Activated T-helper 1 cell treated with anti-CD3 and anti-CD28 coated beads, Interleukin-12 subunit alpha, Interleukin-12 subunit beta, Interleukin-2, Interleukin-4 antibody, amounts not matched to agents 30 ng/mL and 10 ng/mL and 1 ng/mL, durations not matched to agents 14 hours and 24 hours and 36 hours (primary cell): ENCODE measurements at places on chromosomes 4 and X. TPM values are rescaled to one million over a fixed set of nuclear protein-coding genes. Genes with fewer than 3 reads are reported as not detected.

MRPS18C gene
- 76.8 and 80.3 TPM in 2 replicates for total RNA-seq

- DNase-seq, result peak; percentile 5
- H3K4me3 ChIP-seq, result peak overlapping the region; percentile 90
- no peak overlapping the region for H3K27ac ChIP-seq
- peaks cover 20% of the 10 kb centered on the region for H3K4me1 ChIP-seq
Measured at GRCh38 chr4:155667222-155667567, 547 bp downstream of the GUCY1A1 start.

TCP11X2 gene
- total RNA-seq, result not detected in 2 replicates

- H3K27me3 ChIP-seq, result no peaks in the 10 kb centered on the region
- H3K4me1 ChIP-seq, result no peaks in the 10 kb centered on the region
- peaks cover 17% of the 10 kb centered on the region for H3K36me3 ChIP-seq
- no peak overlapping the region for H3K4me3 ChIP-seq
Measured at GRCh38 chr4:150476776-150477175, 105.2 kb upstream of the MAB21L2 start.

- no peaks in the 10 kb centered on the region for H3K36me3 ChIP-seq
- H3K27me3 ChIP-seq, result no peaks in the 10 kb centered on the region
- H3K4me3 ChIP-seq, result no peak overlapping the region
- DNase-seq, result no peak
- H3K27ac ChIP-seq, result no peak overlapping the region
- H3K4me1 ChIP-seq, result no peaks in the 10 kb centered on the region
Measured at GRCh38 chrX:77935886-77936285, 25.4 kb downstream of the ATP7A start.
